Fibroblast of lung (primary cell): ENCODE measurements at places on chromosomes 7 and 10.

- no peaks in the 10 kb centered on the region for H3K4me1 ChIP-seq
- H3K36me3 ChIP-seq, result no peaks in the 10 kb centered on the region
- H3K27me3 ChIP-seq, result peaks cover 75% of the 10 kb centered on the region
- no peak overlapping the region for H3K4me3 ChIP-seq
These were observed 18.6 kb upstream of the GATA3 start for GRCh38 chr10:8035641-8036470.

DNA sequence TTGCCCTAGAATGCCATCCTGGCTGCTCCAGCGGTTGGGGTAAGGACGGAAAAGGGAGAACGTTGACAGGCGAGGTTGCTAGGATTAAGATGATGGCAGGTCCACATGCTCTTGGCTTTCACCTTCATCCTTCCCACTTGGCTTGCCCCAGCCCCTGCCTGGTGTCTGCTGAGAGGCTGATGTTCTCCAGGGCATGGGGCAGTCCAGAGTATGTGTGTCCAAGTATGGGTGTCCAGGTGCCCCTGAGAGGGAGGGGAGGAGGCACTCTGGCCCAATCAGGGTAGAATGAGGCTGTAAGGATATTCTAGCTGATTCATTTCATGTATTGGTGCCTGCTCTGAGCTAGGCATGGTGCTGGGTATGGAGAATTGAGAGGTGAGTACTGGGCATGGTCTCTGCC, 12.6 kb downstream of the NEURL1 start:
- no peak for DNase-seq
- no peaks in the 10 kb centered on the region for H3K4me1 ChIP-seq
- no peak overlapping the region for H3K27ac ChIP-seq
- no peaks in the 10 kb centered on the region for H3K36me3 ChIP-seq
- H3K27me3 ChIP-seq, result peaks cover 21% of the 10 kb centered on the region
- no peak overlapping the region for H3K4me3 ChIP-seq

DNA sequence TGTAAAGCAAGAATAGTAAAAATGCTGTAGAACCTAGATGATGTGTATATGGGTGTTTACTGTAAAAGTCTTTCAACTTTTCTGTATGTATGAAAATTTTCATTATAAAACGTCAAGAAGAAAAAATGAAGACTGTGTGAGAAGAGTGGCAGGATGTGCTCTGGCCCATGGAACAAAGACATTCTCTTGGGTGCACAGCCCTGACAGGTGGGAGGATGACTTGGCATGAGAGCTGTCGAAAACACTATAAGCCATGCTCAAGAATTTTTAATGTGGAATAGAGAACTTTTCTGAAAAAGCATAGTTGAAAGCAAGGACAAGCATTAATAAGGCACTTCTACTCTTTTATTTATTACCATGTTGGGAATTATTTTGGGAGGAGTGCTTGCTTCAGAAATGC, 184.1 kb upstream of the PRR15 start:
- H3K27ac ChIP-seq, result no peak overlapping the region
- no peaks in the 10 kb centered on the region for H3K27me3 ChIP-seq
- H3K4me1 ChIP-seq, result no peaks in the 10 kb centered on the region
- no peak overlapping the region for H3K4me3 ChIP-seq
- no peak for DNase-seq
- no peaks in the 10 kb centered on the region for H3K36me3 ChIP-seq

- H3K4me1 ChIP-seq, result no peaks in the 10 kb centered on the region
- no peak overlapping the region for H3K27ac ChIP-seq
- no peaks in the 10 kb centered on the region for H3K27me3 ChIP-seq
- peaks cover 1% of the 10 kb centered on the region for H3K36me3 ChIP-seq
- H3K4me3 ChIP-seq, result no peak overlapping the region
- no peak for DNase-seq
These were observed 125.2 kb downstream of the SLC25A13 start for GRCh38 chr7:96196676-96197075.

DNA sequence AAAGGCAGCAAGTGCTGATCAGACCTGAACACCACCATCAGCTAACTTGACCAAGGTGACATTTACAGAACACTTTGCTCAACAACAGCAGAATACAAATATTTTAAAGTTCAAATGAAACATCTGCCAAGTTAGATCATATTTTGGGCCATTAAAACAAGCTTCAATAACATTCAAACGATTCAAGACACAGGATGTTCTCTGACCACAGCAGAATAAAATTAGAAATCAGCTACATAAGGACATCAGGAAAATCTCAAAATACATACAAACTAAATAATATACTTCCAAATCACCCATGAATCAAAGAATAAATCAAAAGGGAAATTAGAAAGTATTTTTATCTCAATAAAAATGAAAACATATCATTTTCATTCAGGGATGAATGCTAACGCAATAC, 173.0 kb downstream of the PKD1L1 start:
- H3K4me1 ChIP-seq, result no peaks in the 10 kb centered on the region
- no peak for DNase-seq
- H3K36me3 ChIP-seq, result no peaks in the 10 kb centered on the region
- H3K27me3 ChIP-seq, result no peaks in the 10 kb centered on the region

GRCh38 chr10:8876171-8876570, 821.7 kb downstream of the GATA3 start:
- no peak overlapping the region for H3K4me3 ChIP-seq
- no peaks in the 10 kb centered on the region for H3K4me1 ChIP-seq
- H3K27ac ChIP-seq, result no peak overlapping the region
- H3K36me3 ChIP-seq, result no peaks in the 10 kb centered on the region
- no peak for DNase-seq

GRCh38 chr7:26880852-26881251, 16.5 kb upstream of the SKAP2 start:
- DNase-seq, result no peak
- H3K4me3 ChIP-seq, result no peak overlapping the region
- H3K27me3 ChIP-seq, result no peaks in the 10 kb centered on the region
- H3K36me3 ChIP-seq, result no peaks in the 10 kb centered on the region
- no peaks in the 10 kb centered on the region for H3K4me1 ChIP-seq
